ENCODE measurements at places on chromosomes 3 and 15. TPM values are rescaled to one million over a fixed set of nuclear protein-coding genes. Genes with fewer than 3 reads are reported as not detected.

SCAMP5 gene
- 3.9 TPM for total RNA-seq

LRRIQ4 gene
- total RNA-seq = not detected

BOC gene
- total RNA-seq = 120 TPM

GOLGA8G gene
- not detected for total RNA-seq

MED12L gene
- total RNA-seq = 0.16 TPM

SLC6A1 gene
- total RNA-seq = 0.16 TPM

FAM174B gene
- 38.9 TPM for total RNA-seq

CRTC3 gene
- 27.6 TPM for total RNA-seq

NR1I2 gene
- 0.54 TPM for total RNA-seq

CCDC80 gene
- total RNA-seq = 201 TPM

C3orf85 gene
- not detected for total RNA-seq

ETV5 gene
- total RNA-seq = 7.5 TPM

UTS2B gene
- total RNA-seq = 0.71 TPM

CAPN3 gene
- total RNA-seq = 6.8 TPM

DPPA2 gene
- not detected for total RNA-seq

PIF1 gene
- 3.7 TPM for total RNA-seq

CISH gene
- 6.4 TPM for total RNA-seq

TMEM207 gene
- total RNA-seq = not detected

SLC9A9 gene
- total RNA-seq = 29.9 TPM

COL6A5 gene
- total RNA-seq = not detected

ITIH1 gene
- not detected for total RNA-seq

SLC2A2 gene
- not detected for total RNA-seq

FSD2 gene
- total RNA-seq = not detected

GUCA1C gene
- total RNA-seq = not detected

MKRN2OS gene
- total RNA-seq = not detected

SERPINI2 gene
- total RNA-seq = 0.27 TPM

KLHL40 gene
- under 0.01 TPM for total RNA-seq

DNASE1L3 gene
- total RNA-seq = not detected

Measured in sigmoid colon (tissue), 7 donors.